ENCODE measurements at places on chromosomes 7 and 10.

- peak; percentile 67 for DNase-seq
- H3K36me3 ChIP-seq, result no peaks in the 10 kb centered on the region
- no peak overlapping the region for H3K4me3 ChIP-seq
- H3K27me3 ChIP-seq, result peaks cover 10% of the 10 kb centered on the region
Observed at GRCh38 chr7:111752022-111752582, 189.8 kb upstream of the IMMP2L start.

- no peak for DNase-seq
- no peaks in the 10 kb centered on the region for H3K27me3 ChIP-seq
- H3K27ac ChIP-seq, result no peak overlapping the region
- no peak overlapping the region for H3K4me3 ChIP-seq
Observed at GRCh38 chr10:75553550-75553949, 122.1 kb downstream of the LRMDA start.

- DNase-seq, result no peak
- H3K4me1 ChIP-seq, result peaks cover 31% of the 10 kb centered on the region
- no peaks in the 10 kb centered on the region for H3K36me3 ChIP-seq
Observed at GRCh38 chr7:5595545-5596045, 172.0 kb upstream of the TNRC18 start.

DNA sequence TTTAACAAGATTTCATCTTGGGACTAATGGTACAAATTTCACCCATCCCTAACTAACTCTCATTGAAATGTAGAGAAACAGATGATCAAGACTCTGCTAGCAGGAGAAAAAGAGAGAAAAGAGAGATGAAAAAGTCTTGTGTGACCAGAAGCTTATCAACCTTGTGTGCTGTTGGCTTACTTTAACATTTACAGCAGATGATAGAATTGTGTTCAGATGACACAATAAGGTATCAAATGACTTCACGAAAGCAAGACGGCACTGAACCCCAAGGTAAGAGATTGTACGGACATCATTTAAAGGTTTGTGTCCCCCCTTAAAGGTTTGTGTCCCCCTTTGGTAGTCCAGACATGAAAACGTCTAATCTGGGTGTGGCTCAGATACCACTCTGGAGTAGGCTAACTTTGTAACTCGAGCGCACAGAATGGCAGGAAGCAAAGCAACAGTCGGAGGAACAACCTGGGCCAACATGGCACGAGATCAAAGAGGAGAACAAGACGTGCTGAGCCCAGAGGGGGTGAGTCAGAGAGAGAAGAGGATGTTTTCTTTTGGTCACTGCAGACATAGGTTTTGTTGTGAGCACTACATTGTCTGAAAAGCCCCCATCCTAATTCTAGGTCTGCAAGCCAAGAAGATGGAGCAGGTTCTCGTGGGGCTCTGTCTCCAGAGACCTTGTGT is 10.4 kb upstream of the LMBR1 start:
- no peak overlapping the region for H3K4me3 ChIP-seq
- peaks cover 8% of the 10 kb centered on the region for H3K4me1 ChIP-seq
- no peaks in the 10 kb centered on the region for H3K36me3 ChIP-seq

- peaks cover 6% of the 10 kb centered on the region for H3K27me3 ChIP-seq
- no peaks in the 10 kb centered on the region for H3K4me1 ChIP-seq
- H3K36me3 ChIP-seq, result no peaks in the 10 kb centered on the region
- no peak for DNase-seq
- H3K27ac ChIP-seq, result no peak overlapping the region
- no peak overlapping the region for H3K4me3 ChIP-seq
Observed at GRCh38 chr7:142168746-142169145, 57.2 kb downstream of the MGAM2 start.

DNA sequence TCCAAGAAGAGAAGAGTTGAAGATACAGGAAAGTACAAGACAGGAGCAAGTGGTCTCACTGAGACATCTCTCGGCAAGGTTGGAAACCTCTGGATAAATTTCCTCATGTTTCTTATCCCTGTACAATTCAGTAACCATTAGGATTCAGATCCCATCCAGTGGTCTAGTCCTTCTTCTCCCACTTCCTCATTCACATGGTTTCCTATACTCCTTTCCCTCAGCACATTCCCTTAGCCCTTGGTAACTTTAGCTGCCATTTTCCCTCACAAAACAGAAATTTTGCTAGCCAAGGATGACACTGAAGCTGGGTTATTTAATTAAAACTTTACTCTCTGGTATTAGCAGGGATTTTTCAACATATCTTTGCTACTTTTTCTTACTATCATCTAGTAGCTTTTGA is 82.6 kb downstream of the CPED1 start:
- H3K27me3 ChIP-seq, result peaks cover 16% of the 10 kb centered on the region
- no peak overlapping the region for H3K4me3 ChIP-seq
- H3K36me3 ChIP-seq, result no peaks in the 10 kb centered on the region
- DNase-seq, result no peak
- no peak overlapping the region for H3K27ac ChIP-seq

Data from activated CD4-positive, alpha-beta memory T cell treated with anti-CD3 and anti-CD28 coated beads, Interleukin-2, amount 10 ng/mL, durations not matched to agents 7 days and 5 days (primary cell).